ENCODE measurements at places on chromosomes 1 and 21.

DNA sequence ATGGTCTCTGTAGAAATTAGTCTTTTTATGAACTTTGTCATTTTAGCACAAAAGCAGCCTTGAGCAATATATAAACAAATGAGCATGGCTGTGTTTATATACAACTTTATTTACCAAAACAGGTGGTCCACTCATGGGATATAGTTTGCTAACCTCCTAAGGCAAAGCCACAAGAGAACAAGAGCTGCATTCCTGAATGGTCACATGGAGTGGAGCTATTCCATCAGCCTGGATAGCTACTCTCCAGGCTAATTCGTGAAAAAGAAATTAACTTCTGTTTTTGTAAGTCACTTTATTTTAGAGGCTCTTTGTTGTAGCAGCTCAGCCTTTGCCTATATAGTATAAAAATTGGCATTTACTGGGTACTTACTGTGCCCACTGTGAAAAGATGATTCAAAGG is 163.3 kb upstream of the FAM78B start:
- no peak for DNase-seq

GRCh38 chr21:35864039-35864438 is 196.3 kb downstream of the SETD4 start:
- no peak for DNase-seq

DNA sequence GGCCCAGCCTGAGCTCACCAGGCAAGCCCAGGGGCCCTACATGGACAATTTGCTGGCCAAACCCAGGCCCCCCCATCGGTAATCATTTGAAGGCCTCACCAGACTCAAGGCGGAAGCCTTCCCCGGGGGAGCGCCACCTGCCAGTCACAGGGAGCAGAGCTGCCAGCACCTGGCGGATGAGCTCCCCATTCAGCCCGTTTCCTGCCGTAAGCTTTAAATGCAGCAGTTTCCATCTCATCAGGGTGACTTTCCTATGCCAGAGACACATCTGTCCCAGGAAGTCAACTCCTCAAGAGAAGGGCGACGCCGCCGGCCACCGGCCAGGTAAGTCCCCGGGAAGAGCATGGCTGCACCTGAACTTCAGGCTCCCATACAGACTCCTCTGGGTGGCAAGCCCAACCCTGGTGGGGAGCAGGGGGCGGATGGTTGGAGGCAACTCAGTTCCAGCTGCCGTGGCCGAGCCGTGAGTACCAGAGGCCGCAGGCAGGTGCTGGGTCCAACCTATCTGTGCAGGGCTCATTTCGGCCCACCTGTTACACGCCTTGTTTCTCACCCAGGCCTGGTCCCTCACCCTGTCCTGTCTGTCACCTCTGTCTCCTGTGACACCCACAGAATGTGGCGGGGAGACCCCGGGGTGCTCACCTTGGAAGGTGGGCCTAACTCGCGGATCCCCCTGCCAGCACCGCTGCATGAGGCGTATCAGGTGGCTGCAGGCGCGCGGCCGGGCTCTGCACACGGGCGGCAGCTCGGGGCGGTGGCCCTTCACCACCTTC is 20.7 kb downstream of the RIPK4 start:
- DNase-seq = no peak

GRCh38 chr1:235714205-235714897 is 64.8 kb upstream of the GNG4 start:
- no peak for DNase-seq

DNA sequence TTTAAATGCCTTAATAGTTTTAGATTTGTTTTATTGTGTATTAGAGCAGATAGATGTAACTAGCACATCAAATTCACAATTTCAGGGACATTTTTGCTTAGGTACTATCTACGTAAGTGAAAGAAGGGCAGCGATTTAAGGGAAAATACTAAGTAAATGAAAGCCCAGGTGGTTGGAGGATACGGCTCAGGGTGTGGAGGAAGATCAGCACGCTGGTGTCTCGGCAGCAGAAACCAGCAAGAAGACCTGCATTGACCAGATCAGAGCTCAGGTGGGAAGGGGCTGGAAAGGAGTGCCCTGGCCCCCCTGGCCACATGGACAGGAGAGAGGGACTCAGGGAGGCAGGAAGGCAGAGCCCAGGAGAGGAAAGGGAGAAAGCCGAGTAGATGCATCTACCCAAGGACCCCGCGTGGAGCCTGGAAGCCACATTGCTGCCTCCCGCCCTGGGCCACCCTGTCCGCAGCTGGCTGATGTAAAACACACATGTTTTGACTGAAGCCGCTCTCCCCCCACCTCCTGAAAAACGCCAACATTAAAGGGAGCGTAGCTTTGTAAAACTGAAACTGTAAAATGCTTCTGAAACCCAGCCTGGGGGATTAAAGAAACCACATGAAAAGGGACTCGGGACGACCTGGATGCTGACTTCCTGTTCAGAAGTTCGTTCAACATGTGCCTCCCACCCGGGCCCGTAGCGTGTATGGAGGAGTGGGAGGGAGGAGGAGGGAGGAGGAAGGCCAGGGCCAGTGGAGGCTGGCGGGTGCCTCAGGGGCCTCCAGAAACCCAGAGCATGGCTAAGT is 72.6 kb upstream of the TARDBP start:
- peak; percentile 78 for DNase-seq

DNA sequence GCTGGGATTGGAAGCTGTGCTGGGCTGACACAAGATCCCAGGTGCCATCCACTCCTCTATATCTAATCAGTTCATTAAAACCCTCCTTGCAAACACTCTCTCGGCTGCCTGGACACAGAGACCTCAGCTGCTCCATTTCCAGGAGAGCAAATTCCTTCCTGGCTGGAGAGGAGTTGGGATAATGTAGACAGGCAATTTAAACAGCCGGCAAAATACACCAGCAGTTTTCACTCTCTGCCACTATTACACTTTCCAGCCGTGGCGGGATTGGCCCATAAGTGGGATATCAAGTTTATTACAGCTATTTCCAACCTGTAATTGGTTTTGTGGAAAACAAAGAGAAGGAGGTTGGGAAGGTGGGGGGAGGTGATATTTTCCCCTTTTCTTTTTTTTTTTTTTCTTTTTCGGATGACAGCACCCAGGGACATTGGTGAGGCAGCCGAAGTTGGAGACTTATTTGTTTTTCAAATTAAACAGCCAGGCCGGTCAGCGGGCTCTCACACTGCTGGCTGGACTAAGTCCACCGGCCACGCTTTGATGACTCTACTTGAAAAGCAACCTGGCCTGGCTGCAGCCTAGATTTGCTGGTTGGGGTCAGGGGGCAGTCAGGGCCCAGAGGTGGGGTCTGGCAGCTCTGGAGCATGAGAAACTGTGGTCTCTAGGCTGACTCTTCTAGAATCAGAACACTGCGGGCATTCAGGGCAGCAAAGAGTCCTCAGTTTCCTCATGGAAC is 177.4 kb downstream of the IGSF21 start:
- DNase-seq = no peak

DNA sequence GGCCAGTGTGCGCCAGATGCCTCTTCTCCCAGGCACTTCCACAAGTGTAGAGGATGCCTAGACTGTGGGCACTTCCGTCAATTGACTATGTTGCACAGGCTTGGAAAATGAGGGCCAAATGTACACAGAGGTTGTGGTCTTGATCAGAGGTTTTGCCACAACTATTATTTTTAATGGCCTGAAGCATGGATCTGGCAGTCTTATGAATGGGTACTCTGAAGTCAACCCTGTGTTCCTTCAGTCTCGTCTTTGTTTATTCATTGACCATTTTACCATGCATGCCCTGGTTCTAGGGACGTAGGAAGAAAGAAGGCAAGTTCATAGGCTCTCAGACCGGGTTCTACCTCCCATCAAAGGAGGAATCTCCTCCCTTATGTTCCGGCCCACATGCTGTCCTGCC is 329.1 kb downstream of the HHAT start:
- DNase-seq = no peak

DNA sequence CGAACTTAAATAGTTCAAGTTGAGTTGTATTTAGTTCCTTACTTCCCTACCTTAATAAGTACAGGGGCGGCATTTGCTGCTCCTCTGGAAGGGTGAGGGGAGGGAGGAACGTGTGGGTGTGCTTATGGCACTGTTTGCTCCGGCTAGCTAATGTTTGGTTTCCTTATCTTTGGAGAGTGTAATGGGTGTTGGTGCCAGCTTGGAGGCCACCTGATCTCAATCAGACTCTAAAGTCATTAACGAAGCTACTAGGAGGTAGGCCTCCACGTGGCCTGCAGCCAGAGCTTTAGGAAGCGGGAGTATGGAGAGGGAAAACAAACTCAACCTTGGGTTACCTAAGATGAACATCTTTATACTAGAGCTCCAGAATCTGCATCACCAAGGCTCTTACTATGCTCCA is 43.0 kb upstream of the RAP1A start:
- DNase-seq = no peak

GRCh38 chr21:43944757-43945156 is 67.4 kb upstream of the TRAPPC10 start:
- DNase-seq = no peak

GRCh38 chr1:44072204-44072603 is 40.9 kb upstream of the SLC6A9 start:
- no peak for DNase-seq

- peak; percentile 40 for DNase-seq
Observed at GRCh38 chr1:10074059-10074851, 41.5 kb downstream of the UBE4B start.

- no peak for DNase-seq
Observed at GRCh38 chr1:179351281-179351680, 14.5 kb upstream of the AXDND1 start.

DNA sequence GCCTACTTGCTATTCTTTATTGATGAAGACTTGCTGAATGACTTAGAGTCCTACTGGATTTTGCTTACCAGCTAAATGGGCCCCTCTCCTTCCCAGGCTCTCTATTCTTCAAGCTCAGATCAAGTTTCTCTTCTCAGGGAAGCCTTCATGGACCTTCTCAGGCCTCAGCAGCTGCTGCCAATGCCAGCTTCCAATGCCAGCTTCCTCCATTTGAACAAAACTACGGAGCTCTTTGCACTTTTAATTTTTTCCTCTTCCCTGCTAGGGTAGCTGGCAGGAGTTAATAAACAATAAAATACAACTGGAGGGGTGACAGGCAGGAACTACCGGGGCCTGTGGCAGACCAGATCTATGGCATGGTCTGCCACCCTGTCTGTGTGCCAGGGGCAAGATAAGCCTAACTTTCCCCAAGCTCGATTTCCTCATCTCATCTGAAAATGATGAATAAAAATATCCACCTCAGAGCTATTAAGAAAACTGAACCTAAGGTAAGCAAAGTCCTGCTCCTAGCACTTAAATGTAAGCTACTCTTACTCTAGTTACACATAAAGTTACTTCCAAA is 995 bp upstream of the IPO13 start:
- DNase-seq = no peak

GRCh38 chr1:84939151-84939550 is 46.1 kb upstream of the LPAR3 start:
- no peak for DNase-seq

Measured in GM19239 (cell line).